Activated CD4-positive, alpha-beta T cell treated with anti-CD3 and anti-CD28 coated beads for 36 hours (primary cell): ENCODE measurements at places on chromosomes 5 and 9. TPM values are rescaled to one million over a fixed set of nuclear protein-coding genes. Genes with fewer than 3 reads are reported as not detected.

Gene TMEM171
- total RNA-seq = not detected

Gene PRRT1B
- not detected for total RNA-seq

Gene PGM5
- total RNA-seq = not detected

Gene FOXI1
- not detected for total RNA-seq

Gene EGR1
- total RNA-seq = 48.8 TPM

Gene TMEM174
- total RNA-seq = not detected
